Amygdala (tissue), 56 donors: ENCODE measurements at places on chromosomes 5 and 9.

DNA sequence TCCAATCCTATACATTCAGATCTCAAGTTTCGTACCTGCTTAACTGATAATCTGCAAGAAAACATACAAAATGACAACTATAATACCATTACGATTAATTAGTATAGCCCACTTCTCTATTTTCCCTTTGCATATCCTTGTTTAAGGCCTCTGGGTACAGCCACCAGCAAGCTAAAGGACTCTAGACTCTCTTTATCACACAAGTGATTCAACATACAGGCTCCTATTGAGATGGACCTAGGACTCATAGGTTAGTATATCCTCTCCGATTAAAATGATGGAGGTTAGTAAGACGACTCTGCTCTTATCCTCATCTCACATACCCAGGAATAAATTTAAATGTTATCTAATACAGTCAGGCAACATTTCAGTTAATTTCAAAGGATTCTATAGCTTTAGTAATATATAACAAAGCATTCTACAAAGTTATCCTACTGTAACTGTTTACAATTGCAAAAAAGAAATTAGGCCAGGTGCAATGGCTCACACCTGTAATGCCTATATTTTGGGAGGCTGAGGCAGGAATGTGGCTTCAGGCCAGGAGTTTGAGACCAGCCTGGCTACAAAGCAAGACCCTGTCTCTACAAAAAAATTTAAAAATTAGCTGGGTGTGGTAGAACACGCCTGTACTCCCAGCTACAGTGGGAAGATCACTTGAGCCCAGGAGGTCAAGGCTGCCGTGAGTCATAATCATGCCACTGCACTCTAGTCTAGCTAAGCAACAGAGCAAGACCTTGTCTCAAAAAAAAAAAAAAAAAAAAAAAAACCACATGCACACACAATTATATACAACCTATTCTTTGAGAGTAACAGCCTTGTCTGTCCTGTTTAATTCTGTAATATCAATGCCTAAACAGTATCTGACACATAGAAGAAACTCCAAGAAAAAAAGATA lies 15.4 kb downstream of the HAUS6 start:
- DNase-seq = no peak

GRCh38 chr5:144092508-144092907 lies 78.0 kb downstream of the YIPF5 start:
- DNase-seq = no peak

DNA sequence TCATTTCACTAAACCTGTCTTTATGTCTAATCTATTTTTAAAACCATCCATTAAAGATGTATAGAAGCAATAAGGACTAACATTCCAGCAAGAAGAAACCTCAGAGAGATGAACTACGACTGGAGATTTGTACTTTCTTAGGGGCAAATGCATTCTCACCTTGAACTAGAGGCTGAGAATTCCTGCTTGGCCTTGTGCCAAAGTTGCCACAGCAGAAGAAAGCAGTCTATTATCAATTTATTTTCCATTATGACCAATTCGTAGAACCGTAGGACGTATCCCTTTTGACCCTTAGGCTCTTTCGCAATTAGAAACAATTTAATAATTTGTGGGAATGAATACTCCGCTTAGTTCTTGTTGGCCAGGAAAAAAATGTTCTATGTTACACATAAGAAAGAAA lies 1647.4 kb upstream of the CDH9 start:
- DNase-seq = no peak

GRCh38 chr5:157997991-157998504 lies 139.1 kb upstream of the CLINT1 start:
- no peak for DNase-seq

DNA sequence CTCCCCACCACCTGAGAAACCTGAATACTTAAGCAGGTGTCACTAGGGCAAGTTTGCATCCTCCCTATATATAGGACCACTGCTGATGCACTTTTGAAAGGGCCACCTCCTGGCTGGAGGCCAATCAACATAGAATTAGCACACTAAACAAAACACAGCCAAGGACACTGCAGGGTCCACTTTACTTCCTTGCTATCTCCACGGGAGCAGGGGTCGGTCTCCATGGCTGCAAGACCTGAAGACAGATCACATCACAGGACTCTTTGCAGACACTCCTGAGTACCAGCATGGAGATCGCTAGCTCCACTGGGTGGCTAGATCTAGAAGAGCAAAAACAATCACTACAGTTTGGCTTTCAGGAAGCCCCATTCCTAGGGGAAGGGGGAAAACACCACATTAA lies 72.3 kb downstream of the C9orf153 start:
- DNase-seq = no peak

DNA sequence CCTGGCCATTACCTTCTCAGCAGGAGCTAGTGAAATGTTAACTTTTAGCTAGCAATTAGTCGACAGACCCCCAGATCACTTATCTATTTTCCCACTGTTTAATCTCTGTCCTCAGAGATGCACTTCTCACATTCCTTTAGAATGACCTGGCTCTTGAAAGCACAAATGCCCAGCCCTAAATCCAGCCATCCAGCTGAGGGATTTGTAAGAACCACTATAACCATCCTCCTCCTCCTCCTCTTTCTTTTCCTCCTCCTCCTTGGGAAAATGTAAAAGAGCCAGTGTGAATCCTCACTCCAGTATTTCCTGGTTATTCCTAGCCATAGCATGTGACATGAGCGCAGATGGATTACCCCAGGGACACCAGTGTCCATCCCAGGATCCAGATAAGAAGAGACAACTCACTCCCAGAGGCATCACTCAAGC lies 124.3 kb downstream of the ENC1 start:
- DNase-seq = no peak

DNA sequence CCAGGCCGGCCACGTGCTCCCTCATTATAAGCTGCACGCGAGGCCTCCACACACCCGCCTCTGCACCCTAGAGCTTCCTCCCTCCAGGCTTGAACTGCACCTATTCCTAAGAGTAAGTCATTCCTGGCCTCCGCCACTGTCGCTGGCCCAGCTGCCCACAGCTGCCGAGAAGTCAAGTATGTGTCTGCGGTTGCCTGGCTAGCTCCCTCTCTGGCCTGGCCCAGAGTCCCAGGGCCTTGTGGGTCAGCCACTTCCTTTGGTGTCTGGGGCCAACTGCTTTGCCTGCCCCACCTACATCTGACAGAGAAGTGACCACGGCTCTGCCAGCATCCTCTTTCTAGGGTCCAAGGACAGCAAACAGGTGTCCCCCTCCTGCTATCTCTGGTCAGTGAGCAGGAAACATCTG lies 18.3 kb downstream of the ABO start:
- no peak for DNase-seq

GRCh38 chr5:81544351-81545018 lies 150.6 kb upstream of the ACOT12 start:
- DNase-seq = no peak

- no peak for DNase-seq
Measured at GRCh38 chr5:36689225-36689624, 82.8 kb downstream of the SLC1A3 start.

- DNase-seq = no peak
Measured at GRCh38 chr9:23254404-23255184, 571.4 kb downstream of the ELAVL2 start.

DNA sequence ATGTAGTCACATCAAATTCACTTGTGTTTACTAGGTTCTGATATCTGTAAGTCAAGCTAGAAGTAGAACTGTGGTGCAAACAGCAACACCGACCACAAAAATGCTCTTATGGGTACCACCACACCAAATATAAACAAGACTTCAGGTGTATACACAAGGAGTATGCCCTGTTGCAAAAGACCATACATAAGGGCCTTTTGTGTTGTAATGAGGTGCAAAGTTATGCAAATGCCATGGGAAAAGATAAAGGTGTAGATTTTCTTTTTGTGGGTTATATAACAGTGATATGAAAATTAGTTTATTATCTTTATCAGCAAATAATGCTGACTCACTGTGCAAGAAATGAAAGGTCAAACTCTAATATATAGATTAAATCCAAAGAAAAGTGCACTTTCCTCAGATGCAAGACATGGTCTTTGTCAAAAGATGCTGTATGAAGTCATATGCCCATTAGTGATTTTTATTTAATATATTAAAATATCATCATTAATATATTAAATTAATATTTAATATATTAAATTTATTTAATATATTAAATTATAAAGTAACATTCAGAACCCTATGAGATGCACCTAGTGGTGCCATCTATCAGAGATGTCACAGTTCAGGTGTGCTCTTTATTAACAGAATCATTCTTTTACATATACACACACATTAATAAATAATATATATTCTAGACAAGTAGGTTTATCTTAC lies 26.7 kb upstream of the ALDH1A1 start:
- DNase-seq = no peak

- no peak for DNase-seq
Measured at GRCh38 chr9:93129286-93129685, 4.8 kb downstream of the NINJ1 start.

GRCh38 chr9:92183449-92183848 lies 68.2 kb upstream of the SPTLC1 start:
- no peak for DNase-seq

DNA sequence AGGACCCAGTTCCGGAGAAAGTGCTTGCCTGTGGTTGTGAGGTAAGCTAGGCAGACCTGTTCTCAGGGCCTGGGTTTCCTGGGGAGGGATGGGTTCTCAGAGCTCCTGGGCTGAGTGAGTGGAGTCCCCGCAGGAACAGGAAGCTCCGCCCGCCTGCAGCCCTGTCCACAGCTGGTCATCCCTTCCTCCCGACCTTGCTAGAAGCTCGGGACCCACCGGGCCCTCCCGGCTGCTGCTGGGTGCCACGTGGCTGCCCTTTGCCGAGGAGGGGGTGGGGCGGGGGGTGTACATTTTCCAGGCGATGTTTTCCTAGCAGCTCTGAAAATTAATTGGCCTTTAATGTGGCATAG lies 198.1 kb downstream of the C9orf50 start:
- DNase-seq = no peak

DNA sequence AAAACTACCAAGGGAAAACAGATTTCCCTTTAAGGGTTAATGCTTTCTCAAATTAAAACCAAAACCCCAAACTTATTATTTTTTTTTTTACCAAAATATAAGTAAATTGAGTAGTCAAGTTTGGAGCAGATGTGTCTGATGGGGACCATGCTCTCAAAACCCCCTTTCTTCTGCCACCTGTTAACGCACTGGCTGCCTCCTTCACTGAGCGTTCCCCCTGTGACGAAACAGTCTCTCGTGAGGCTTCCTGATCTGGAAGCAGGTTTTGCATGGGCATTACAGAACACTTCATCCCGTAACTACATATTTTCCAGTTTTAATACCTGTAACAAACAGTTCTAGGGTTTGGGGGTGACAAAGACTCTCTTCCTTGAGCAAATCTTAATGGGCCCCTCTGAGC lies 59.4 kb downstream of the ANKH start:
- no peak for DNase-seq

DNA sequence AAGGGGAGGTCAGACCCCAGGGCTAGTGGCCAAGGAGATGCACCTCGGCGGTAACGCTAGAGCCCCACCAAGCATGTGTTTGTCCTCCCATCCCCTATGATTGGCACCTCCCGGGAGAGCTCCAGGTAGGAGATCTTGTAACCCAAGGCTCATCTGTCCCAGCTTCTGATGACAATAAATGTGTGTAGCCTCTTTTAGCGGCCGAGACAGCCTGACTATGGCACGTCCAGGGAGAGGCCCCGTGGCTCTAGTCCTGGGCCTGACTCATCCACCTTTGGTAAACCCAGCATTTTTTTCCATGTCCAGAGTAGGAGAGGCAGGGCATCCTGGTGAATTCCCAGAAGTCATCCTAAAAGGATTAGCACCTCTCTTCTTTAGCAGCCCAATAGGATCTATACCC lies 39.2 kb downstream of the IRF1 start:
- no peak for DNase-seq

GRCh38 chr5:33277061-33277650 lies 163.6 kb upstream of the TARS1 start:
- no peak for DNase-seq

GRCh38 chr9:136949239-136949816 lies 2.7 kb upstream of the LCN12 start:
- no peak for DNase-seq

DNA sequence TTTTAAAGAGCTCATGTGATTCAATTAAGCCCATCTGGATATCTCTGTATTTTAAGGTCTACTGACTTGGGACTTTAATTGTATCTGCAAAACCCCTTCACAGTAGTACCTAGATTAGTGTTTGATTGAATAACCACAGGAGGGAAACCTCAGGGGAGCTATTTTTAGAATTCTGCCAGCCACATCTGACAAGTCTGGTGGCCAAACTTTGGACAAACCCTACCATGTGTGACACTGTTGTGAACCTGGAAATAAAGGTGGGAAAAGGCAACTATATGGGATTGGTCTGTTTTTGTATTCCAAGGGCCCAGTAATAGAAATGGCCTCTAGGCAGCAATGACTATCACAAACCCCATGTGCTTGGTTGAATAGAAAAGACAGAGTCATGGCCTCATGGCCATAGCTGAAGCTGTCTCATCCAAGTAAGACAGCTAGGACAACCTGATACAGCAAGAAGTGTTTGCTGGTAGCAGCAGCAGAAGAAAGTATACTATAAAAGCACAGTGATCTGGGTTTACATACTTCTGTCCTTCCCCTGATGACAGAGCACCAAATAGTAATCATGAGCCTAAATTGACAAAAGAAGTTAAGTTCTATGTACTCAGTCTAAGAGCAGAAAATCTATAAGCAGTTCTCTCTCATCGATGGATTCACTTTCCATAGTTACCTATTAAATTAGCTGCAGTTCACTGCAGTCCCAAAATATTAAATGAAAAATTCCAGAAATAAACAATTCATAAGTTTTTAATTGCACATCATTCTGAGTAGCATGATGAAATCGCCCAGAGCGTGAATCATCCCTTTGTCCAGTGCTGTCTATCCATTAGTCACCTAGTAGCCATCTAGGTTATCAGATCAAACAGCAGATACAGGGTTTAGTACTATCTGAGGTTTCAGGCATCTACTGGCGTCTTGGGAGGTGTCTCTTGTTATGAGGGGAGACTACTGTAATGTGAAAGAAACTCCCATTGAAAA lies 189.8 kb downstream of the ARHGAP26 start:
- DNase-seq = no peak

- no peak for DNase-seq
Measured at GRCh38 chr5:95969651-95970358, 8.2 kb upstream of the ELL2 start.

DNA sequence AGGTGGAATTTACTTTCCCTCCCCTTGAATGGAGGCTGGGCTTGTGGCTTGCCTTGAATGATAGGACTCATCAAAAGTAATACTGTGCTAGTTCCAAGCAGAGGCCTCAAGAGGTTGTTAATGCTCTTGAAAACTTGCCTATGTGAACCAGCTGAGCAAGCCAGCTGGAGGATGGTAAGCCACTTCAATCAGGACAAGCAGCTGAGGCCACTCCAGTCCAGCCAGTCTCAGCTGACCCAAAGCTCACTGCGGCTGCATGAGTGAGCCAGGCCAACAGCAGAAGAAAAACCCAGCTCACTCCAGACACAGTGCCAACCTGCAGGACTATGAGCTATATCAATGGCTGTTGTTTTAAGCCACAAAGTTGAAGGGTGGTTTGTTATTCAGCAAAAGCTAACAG lies 182.8 kb downstream of the MCTP1 start:
- DNase-seq = no peak

- DNase-seq = no peak
Measured at GRCh38 chr9:125812403-125812802, 65.2 kb downstream of the PBX3 start.
